Renal cortical epithelial cell (primary cell): ENCODE measurements at places on chromosomes 5 and 9. TPM values are rescaled to one million over a fixed set of nuclear protein-coding genes. Genes with fewer than 3 reads are reported as not detected.
A peak's percentile ranks its signal among the peaks of the same experiment; 100 is the strongest.

The TAL2 gene
- 0.30 TPM in 1 of 2 replicates, not detected in the other for total RNA-seq

The FRMPD1 gene
- 0.10 TPM in 1 of 2 replicates, not detected in the other for total RNA-seq

The NOL8 gene
- total RNA-seq, result 14.8 and 33.9 TPM in 2 replicates

The CTSV gene
- total RNA-seq, result 3.5 and 9.4 TPM in 2 replicates

The STKLD1 gene
- total RNA-seq, result 0.35 and 0.40 TPM in 2 replicates

The WDR36 gene
- 51.1 and 69.5 TPM in 2 replicates for total RNA-seq

The GRM6 gene
- not detected in 2 replicates for total RNA-seq

The MYMK gene
- total RNA-seq, result not detected in 2 replicates

The LCN15 gene
- total RNA-seq, result not detected in 2 replicates

The CNTRL gene
- 6.2 and 6.4 TPM in 2 replicates for total RNA-seq

The RNF183 gene
- 0.80 and 1.2 TPM in 2 replicates for total RNA-seq

The SLC6A19 gene
- not detected in 2 replicates for total RNA-seq

The SLC22A5 gene
- total RNA-seq, result 31.3 and 33.0 TPM in 2 replicates

The CEP72 gene
- 4.3 and 4.7 TPM in 2 replicates for total RNA-seq

The LECT2 gene
- total RNA-seq, result not detected in 2 replicates

The DDX4 gene
- total RNA-seq, result not detected in 2 replicates

The STRBP gene
- total RNA-seq, result 23.8 and 26.0 TPM in 2 replicates

DNA sequence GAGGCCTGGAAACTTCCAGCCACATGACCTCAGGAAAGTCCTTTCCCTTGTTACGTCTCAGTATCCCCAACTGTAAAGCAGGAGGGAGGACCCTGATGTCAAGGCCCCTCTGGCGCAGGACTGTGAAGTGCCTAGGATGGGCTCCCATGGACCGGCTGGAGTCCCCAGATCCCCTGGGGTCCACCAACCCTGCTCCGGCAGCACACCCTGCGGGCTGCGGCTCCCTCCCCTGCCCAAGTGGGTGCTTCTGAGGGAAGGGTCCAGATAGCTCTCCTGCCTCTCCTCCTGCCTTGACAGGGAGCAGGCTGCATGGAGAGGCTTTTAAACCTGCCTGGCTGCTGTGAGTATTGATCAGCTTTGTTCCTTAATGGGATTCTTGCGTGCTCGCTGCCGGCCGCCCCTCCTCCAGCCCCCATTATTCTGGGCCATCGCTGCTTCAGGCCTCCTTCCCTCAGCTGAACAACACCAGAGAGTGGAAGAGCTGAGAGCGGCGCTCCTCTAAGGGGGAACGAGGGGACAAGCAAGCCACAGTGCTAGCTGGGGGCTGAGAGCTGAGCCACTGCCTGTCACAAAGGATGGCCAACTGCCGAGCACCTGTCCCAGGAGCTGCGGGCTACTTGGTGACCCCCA, 25.6 kb upstream of the NTNG2 start:
- DNase-seq, result no peak

- DNase-seq, result no peak
Measured at GRCh38 chr5:163658702-163659567, 153.5 kb downstream of the MAT2B start.

GRCh38 chr9:101434998-101435397, 576 bp downstream of the ALDOB start:
- DNase-seq, result no peak

GRCh38 chr5:148381906-148382305, 1.9 kb upstream of the FBXO38 start:
- DNase-seq, result peak; percentile 13

DNA sequence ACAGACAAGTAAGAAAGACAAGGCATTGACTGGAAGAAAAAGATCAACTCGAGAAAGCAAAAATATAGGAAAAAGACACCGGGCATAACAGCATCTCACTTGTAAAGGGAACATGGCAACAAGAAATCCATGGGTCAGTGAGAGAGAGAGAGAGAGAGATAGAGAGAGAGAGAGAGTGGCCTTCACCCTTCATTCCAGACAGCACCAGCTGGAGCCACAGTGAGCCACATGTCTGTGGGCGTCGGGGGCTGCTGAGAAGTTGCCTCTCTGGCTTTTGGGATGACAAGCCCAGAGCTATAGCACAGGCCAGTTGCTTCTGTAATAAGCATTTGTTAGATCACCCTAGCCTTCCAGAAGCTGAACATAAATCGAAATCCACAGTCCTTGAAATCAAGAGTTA, 20.3 kb upstream of the ENC1 start:
- no peak for DNase-seq

- peak; percentile 80 for DNase-seq
Measured at GRCh38 chr5:107518616-107519015, 152.1 kb downstream of the EFNA5 start.

DNA sequence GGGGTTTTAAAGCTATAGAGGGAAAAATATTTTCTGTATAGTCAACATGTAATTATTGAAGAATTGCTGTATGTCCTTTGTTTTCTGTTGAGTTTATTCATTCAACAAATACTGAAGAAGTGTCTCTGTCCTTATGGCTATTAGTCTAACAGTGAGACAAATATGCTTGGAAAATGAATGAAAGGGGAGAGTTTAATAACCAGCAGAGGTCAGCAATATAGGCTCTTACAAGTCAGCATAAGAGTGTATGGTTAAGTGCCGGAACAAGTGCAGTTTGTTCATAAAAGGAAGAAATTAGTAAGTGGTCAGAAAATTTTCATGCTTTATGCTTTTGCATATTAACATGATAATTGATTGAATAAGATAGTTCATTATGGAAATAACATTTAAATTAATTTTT, 3.6 kb downstream of the SCAMP1 start:
- no peak for DNase-seq

DNA sequence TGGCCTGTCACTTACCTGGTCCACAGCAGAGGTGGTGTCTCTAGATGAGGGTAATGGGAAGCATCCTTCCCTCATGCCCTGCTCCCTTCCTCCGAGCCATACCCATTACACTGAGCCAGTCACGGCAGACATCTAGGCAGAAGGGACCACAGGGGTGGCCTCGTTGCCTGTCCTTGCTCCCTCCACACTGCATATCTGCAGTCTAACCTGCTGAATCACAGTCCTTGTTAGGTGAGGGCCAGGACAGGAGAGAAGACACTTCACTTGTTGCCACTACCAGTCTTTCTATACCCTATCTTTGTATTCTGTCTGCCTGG, 18.4 kb upstream of the SPINK4 start:
- no peak for DNase-seq

DNA sequence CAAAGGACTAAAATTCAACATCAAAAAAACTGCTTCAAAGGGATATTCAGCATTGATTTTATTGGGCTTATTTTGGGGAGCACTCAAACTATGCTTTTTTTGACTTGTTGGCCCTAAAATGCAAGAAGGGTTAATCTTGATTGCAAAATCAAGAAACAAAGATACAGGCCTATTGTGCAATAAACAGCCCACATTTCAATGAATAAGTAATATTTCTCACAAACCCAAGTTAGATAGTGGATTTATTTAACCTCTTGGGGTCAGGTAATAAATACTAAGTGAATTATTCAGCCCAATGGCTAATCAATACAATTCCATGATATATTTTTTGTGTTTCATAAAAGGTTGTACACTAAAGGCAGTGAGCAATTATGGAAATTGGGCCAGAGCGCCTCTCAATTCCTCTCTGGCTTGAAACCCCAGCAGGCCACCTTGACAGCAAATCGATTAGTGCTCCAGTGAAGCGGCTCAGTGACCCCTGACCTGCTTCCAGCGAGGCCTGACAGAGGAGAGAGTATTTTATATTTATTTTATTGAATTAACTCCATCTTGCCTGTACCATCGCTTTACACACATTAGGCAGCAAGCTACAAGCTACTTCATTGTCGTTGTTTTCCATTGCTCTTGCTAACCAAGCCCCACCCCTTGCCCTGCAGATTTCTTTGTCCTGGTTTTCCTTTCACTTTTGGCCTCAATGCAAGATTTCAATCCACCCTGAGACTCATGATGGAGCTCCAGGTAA, 65.5 kb downstream of the EBF1 start:
- DNase-seq, result peak; percentile 44

- no peak for DNase-seq
Measured at GRCh38 chr9:116304761-116305160, 151.2 kb downstream of the PAPPA start.

- DNase-seq, result no peak
Measured at GRCh38 chr5:158874343-158874742, 225.4 kb downstream of the EBF1 start.

GRCh38 chr5:150595466-150596031, 44.9 kb upstream of the SYNPO start:
- no peak for DNase-seq

GRCh38 chr9:107174441-107174840, 108.6 kb upstream of the RAD23B start:
- peak; percentile 36 for DNase-seq

DNA sequence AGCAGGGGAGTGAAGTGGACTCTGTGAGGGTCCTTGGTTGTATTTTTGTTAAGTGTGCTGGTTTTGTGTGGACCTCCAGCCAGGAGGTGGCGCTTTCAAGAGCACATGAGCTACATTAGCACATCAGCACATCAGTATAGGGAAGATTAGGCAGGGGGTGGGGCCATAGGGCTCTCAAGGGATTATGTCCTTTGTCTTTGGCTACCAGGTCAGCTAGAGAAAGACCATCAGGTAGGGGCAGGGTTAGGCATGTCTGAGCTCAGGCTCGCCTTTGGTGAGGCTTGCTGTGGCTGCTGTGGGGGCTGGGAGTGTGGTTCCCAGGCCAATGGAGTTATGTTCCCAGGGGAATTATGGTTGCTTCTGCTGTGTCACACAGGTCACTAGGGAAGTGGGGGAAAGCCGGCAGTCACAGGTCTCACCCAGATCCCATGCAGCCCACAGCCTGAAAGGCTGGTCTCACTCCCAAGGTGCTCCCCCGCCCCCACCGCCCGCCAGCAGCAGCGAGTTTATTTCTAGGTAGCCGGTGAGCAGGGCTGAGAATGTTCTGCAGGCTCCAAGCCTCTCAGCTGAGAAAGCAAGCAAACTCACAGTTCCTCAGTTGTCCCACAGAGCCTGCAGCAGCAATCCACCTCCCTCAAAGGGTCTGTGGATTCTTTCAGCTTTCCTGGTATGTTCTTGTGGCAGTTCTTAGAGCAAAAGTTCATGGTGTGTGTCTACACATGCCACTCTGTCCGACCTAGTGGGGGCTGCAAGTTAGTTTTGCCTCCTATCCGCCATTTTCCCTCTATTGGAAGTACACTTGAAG, 13.7 kb downstream of the OR1J1 start:
- no peak for DNase-seq

DNA sequence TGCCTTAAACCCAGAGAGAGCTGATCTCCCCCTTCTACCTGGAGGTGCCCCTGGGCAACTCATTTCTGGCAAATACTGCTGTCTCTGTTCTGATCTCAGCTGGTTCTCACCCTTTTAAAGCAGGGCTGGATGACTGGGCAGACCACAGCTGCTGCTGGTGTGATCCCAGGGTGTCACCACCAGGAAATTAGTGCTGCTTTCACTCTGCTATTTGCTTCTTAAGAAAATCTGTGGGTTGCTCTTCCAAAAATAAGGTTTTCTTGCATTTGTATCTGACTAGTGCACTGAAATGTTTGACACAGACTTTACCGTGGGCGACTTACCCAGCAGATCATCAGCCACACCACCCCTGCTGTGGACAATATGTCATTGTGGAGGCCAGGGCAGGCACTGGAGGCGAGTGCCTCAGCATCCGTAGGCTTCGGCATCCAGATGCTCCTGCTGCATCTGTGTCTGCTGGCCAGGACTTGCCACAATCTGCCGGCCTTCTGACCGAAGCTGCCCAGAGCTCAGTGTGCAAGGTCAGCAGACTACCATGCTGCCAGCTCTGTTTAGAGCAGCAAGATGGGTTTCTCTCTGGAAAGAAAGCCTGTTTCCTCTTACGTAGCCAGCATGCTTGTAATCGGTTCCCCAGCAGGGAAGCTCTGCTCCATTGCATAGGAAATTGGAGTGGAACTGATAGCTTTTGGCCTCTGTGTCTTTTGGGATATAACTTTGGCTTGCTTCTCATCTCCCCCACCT, 13.6 kb downstream of the ARHGAP26 start:
- DNase-seq, result peak; percentile 37

DNA sequence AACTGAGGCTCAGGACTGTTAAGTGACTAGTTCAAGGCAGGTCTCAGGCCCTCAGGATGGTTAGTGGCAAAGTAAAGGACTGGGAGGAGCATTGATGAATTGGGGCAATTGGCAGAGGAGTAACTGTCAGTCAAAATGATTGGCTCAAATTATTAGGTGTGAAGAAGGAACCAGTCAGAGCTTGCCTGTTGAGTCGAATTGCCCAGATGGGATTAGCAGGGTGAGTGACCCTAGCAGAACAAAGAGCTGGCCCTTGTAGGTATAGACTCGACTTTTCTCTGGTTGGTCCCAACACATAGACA, 2.6 kb upstream of the NSD1 start:
- no peak for DNase-seq

DNA sequence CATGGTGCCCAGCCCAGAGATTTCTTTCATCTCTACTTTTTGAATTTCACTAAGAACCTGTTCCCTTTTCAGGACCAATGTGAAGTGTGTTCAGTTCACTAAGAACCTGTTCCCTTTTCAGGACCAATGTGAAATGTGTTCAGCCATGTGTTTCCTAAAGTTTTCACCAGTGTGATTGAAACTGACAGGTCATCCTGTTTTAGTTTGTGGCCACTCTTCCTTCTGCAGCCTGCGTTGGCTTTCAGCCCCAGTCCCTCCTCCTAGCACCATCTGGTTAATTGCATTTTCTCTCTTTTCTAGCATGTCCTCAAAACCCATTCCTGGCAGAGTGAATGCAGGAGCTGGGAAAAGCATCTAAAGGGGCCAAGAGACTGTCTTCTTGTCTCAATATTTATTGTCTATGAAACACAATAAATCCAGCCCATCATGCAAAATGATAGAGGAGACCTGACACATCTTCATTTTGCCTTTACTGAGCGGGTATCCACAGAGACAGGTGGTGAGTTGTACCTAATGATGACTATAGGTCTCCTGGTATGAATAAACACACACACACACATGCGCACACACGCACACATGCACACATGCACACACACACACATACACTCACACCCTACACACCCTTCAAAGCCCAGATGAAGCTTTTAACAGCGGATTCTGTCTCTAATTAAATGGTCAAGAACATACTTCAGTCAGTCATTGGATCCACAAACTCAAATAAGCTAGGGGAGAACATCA, 6.1 kb upstream of the PANK3 start:
- DNase-seq, result no peak

DNA sequence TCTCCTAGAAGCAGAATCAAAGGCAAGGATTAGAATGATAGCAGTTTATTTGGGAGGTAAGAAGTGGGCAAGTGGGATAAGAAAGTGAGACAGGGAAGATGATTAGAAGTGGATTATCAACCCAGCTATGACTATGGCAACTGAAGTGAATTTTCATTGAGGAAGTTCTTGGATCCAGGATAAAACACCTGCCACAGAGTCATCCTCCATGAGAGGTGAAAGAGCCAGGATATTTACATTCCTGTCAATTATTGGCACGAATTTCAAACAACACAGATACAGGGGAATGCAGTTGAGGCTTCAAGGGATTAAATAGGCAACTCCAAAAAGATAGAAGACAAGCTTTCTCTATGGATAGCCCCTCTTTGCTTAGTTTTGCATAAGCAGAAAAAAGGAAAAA, 31.8 kb upstream of the ZNF366 start:
- no peak for DNase-seq

DNA sequence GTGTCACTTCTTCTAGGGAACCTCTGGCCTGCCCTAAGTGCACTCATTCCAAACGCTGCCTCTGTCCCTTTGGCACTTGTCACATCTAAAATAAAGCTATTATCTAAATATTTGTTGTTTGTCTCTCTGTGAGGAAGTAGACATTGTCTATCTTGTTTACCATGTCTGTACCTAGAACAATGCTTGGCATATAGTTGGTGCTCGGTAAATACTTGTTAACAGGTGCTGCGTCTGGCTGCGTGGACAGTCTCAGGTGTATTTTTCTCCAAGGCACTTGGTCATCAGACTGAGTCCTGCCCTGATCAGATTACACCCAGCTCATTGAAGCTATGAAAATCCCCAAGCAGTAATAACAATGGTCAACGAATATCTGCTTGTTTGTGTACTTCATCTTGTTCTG, 174.9 kb upstream of the SMIM23 start:
- DNase-seq, result no peak
